ENCODE measurements at places on chromosomes 6 and 20.

DNA sequence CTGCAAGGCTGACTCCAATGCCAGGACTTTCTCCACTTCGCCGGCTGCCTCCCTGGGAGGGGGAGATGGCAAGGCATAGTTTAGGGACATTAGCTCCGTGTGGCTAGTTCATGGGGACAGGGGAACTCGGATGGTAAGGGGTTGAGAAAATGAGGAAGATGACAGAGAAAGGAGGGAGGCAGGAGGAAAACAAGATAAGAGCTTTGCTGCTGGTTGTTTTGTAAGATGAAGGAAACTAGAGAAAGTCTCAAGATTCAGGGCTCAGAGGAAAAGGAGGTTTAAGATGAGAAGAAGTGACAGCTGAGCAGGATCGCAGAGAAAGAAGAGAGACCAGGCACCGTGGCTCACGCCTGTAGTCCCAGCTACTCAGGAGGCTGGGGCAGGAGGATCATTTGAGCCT lies 180.9 kb upstream of the RREB1 start:
- DNase-seq, result no peak

DNA sequence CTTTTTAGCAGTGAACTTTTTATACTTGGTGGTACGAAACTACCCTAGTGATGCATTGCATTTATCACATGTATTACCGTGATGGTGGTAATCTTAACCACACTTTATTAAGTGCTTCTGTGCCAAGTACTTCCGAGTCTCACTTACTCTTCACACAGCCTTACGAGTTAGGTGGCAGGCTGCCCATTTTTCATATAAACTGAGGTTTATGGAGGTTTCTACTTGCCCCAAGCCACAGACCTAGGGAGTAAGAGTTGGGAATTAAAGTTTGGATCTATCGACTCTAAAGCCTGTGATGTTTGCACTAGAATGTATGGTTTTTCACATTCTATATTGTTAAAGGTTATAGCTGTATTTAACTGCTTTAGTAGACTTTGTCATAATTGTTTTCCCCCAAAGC lies 5.5 kb upstream of the PABPC1L start:
- no peak for DNase-seq

DNA sequence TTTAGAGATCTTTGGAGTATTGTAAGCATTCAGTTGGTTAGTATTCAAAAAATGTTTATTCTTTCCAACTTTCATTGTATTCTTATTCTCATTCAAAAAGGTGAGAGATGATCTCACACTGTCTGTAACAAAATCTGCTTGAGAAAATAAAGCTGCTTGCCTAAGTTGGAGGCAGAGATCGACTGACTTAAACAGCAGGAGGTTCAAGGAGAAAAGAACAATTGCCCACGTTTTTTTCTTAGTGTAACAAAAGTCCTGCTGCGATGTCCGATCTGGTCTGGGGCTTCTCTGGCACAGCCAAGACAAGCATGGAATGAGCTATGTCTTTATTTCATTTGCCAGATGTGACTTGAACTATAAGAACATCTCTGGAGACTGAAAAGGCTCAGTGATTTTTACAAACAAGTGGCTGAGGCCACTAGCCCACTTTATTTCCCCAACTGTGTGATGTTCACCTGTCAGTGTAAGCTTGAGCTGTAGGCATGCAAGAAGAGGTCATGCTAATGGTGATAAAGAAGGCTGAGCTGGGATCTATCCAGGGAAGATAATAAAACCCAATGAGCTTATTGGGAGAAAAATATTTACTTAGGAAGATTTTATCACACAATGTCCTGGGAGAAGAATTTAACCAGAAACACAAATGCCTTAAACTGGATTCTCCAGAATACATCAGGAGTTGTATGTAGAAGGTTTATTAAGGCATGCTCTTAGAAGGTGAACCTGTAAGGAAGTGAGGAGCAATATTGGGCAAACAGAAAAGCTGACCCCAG lies 580.1 kb upstream of the BTBD3 start:
- DNase-seq, result no peak

DNA sequence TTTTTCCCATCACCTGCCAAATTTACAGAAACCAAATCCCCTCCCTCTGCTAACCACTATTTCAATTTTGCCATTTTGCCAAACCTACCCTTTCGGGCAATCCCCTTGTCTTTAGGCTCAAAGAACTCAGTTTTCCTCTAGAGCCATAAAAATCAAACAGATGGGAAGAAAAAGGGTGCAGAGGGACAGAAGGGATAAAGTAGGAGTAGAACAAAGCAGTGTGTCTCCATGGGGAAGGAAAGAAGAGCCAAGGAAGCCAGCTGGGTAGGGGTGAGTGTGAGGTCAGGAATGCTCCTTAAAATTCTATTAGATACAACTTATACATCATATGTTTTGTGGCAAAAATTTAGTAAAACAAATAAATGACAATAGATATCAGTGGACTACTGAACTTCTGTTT lies 316.5 kb downstream of the BTBD9 start:
- DNase-seq, result no peak

DNA sequence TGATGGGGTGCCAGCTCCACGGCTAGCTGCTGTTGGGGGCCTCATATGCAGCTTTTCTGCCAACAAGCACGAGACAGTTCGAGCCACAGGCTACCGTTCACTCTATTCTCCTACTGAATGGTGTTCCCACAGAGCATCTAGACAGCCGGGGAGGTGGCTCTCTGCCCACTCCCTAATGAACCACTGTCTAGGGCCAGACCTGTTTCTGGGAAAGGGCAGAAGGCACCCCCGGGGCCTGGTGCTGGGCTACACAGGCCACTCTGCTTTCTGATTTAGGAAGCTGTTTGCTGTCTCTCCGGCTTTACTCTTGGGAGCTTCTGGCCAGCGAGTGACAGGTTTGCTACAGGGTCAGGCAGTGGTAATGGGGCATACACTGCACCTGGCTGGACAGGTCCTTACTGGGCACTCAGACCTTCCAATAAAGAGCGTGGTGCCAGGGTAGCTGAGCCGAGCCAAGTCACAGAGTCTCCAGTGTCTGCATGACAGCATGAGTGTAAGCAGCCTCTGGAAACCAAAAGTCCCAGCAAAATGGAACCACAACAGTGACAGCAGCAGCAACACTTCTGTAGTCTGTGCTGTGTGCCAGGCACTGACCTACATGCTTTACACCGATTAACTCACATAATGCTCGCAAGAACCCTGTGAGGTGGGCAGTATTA lies 8.4 kb downstream of the CCDC167 start:
- no peak for DNase-seq

GRCh38 chr6:158175111-158175510 lies 7.0 kb downstream of the GTF2H5 start:
- DNase-seq, result no peak

DNA sequence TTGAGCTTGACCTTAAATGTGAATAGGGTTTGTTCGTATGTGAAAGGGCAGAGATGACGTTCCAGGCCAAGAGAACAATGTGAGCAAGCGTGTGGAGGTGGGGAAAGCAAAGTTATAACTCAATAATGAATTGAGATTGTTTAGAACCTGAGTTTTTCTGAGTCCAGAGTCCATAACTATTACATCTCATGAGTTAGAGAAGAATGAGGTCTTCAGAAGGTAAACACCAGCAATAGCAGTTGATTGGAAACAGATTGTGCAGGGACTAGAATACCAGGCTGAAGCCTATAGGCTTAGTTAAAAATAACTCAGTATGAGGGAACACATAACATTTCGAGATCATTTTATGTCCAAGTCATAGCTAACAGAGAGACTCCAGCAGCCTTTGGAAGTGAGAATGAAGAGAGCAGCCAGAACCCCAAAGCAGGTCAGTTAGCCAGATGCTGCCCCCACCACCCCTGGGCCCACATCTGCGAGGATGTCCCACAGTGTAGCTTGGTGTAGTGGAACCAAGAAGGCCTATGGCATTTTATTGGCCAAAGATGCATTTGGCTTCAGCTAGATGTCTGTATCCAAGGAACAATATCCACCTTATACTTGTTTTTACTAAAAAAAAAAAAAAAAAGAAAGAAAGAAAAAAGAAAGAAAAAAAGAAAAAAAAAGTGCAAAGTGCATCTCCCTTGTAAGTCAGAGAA lies 121.7 kb downstream of the TNFRSF21 start:
- DNase-seq, result no peak

DNA sequence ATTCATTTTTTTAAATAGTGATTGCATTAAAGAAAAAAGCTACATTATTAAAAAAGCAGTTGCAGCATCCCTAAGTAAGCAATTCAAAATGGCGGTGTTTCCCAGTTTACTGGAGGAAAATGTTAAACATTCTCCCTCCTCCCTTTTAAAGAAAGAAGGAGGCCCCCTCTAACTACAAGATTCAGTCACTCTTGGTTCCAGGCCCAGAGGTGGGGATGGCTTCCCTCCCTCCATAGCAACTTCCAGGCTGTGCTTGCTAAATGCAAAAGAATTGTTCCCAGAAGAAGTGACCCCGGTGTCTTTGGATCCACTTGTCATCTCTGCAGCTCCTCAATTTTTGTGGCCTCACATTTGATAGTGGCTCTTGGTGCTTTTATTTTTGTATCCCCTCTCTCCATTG lies 165.9 kb downstream of the SOBP start:
- no peak for DNase-seq

DNA sequence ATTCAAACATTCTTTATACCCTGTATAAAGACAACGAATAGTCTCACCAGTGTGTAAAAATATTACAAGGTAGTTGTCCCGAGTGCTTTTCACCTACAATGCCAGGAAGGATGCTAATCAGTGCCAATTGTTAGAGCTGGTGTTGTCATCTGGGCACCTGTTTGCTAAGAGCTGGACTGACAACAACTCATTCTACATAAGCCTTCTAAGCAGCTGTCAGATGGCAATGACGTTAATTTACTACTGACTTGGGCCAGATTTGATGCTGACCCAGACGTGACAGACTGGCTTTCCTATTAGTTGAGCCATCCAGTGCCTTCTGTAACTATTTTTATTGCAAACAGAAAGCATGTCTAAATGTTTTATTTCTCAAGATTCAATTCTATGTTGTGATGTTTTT lies 355.2 kb downstream of the ADGRB3 start:
- DNase-seq, result no peak

- no peak for DNase-seq
Measured at GRCh38 chr6:66735106-66735890, 1028.3 kb upstream of the EYS start.

- DNase-seq, result no peak
Measured at GRCh38 chr20:47007826-47008655, 113.4 kb downstream of the EYA2 start.

Data from HL-60 (cell line).